DMS79 (cell line): ENCODE measurements at places on chromosomes 5 and 9.

DNA sequence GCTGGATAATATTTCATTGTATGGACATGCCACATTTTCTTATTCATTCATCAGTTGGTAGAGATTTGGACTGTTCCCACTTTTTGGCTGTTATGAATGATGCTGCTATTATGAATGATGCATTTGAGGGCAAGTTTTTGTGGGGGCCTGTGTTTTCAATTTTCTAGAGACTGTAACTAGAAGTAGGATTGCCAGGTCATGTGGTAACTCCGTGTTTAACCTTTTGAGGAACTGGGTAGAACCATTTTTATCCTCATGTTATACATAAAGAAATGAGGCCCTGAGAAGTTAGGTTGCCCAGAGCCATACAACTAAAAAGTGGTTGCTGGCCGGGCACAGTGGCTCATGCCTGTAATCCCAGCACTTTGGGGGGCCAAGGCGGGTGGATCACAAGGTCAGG, 22.4 kb upstream of the STRBP start:
- DNase-seq = no peak

GRCh38 chr9:80501635-80502034, 929.9 kb downstream of the TLE4 start:
- DNase-seq = no peak

DNA sequence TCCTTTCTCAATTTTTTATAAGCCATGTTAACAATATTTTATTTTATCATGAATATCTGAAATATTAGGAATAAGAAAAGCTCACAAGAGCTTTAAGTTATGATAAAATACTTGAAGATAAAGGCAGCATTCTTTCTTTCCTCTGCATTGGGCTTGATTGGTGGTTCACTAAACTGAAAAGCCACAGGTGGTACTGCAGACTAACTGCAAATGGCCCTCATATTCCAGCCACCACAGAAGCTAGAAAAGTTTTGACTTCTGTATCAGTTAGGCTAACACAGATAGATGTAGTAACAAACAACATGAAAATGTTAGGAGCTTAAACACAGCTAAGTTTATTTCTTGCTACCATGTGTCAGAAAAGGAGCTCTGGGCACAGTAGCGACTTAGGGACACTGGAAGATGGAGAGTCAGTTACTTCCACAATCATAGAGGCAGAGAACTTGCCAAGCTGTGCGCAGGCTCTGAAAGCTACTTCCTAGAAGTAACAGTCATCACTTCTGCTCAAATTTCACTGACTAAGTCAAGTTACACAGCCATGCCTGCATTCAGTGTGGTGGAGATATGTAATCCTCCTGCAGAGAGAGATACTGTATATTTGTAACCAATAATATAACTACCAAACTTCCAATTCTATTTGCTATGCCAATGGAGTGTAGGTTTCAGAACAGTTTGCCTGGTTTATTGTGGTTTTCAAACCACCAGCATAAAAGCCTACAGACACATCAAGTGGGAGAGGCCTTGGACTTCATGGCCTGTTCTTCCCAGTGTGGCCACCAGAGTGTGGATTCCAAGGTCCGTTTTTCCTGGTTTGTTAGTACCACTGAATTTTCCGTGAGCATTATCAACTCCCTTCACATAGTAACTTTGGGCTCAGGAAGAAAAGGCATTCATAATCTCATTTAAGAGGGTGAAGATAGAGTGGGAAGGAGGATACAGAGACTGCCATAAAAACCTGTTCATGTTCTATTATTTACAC, 268.3 kb downstream of the PJA2 start:
- DNase-seq = no peak

DNA sequence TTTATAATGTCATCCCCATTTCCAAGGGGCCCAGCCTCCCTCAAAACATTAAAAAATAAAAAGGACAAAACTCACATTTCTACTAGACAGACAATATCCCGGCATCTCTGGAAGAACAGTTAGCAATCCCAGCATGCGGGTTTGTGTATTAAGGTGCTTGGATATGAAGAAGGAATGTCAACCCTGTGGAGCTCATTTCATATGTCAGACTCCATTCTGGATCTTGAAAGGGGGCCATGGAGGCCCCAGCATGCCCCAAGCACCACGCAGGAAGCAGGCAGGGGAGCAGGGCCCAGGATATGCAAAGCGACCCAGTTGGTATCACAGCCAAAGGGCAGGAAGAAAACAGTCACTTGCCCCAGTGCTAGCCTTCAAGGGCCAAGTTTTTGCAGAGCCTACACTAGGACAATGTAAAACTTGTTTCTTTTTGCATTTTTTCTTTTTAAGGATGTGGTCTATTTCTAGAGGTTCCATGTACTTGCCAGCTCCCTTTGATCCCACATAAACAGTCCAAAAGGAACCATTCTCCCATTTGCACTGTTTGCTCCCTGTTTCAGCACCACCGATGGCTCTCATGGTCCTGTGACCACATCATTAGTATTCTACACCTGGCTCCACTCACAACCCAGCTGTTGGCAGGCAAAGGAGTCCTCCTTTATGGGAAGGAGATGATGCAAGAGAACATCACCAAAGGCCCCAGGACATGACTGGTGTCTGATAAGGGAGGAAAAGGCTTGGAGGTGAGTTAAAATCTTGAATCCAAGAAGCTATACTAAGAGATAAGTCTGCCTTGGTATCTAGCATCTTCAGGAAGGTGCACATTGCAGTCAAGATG, 58.3 kb downstream of the FGF1 start:
- no peak for DNase-seq

DNA sequence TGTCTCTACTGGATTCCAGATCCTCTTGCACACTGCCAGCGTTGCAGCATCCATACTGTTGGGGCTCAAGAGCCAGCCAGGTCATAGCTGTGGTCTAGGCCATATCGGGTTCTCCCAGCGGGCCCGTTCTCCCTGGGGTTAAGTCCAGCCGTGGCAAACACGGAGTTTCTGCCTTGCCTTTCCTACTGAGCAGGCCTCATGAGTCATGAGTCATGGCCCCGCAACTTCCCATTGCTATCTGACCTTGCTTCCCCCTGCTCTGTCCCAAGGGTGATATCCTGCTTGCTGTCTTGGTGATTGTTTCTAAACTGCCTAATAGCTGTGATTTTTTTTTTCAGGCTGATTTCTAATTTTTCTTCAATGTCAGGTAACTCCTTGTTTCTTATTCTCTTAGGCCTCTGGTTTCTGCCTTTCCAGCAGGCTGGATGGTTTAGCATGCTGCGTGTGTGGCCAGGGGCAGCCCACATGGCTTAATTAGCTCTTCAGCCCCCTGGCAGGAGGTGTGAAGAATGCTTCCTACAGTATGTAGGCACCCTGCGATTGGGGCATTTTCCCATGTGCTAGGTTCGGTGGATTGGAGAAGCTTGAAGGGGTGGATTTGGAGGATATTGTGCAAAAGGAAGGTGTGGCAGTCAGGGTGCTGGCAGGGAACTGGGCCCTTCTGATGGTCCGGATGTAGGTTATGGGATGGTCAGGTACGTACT, 18.7 kb downstream of the DAPK1 start:
- DNase-seq = no peak

- DNase-seq = no peak
Observed at GRCh38 chr5:104913841-104914281, 1351.3 kb upstream of the NUDT12 start.

DNA sequence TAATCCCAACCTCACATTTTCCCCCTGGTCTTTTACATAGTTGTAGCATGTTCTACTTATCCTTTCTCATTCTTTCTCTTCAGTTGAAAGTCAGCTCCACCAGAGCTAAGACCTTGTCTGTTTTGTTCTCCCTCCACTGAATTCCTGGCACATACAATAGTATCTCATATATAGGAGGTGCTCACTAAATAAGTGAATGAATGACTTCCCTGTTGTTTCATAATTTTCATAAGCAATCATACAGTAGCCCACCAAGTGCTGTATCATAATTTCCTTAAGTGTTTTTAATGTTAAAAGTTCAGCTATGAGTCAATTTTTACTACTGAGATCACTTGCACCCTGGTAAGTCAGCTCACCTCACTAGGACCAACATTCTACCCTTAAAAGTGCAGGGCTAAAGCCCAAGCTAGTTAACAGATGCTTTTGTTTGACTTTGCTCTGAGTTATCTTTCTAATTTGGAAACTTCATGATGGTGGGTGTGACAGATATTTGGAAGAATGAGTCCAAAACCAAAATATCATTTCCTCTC, 27.6 kb downstream of the TMEM245 start:
- no peak for DNase-seq

GRCh38 chr5:143114481-143114880, 289.0 kb downstream of the NR3C1 start:
- no peak for DNase-seq

DNA sequence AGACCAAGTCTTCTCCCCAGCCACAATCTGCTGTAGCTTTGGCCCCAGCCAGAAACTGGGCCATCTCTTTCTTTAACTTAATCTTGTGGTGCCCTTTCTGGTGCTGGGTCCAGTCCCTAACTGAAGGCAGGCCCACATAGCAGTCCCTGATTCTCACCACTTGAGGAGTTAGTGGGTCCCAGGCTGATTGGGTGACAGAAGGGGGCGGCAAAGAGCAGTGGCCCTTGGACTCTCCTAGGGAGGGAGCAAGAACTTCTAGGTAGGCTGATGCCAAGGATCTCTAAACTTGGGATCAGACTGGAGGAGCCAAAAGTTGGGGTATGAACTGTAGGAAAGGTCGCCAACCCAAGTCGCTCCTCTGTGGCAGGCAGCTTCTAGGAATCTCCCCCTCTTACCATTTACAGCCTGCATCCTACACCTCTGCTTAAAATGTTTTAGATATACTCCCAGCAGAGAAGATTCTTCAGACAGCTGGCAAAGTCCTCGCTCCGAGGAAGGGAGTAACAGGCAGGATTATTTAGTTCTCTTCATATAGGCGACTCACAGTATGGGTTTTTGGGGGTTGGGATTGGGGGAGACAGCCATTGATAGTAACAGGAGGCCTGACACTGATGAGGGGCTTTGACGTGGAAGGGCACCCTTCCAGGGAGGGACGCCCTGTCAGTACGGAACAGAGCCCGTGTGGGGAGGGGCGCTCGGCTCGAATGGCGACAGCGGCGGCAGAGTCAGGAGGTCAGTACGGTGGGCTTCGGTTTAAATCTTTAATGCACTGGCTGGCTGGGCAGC, 2.0 kb upstream of the CCL27 start:
- no peak for DNase-seq

- no peak for DNase-seq
Observed at GRCh38 chr9:117739624-117740347, 35.6 kb downstream of the TLR4 start.

GRCh38 chr9:88387552-88388202, 567 bp upstream of the SPIN1 start:
- DNase-seq = peak; percentile 30

DNA sequence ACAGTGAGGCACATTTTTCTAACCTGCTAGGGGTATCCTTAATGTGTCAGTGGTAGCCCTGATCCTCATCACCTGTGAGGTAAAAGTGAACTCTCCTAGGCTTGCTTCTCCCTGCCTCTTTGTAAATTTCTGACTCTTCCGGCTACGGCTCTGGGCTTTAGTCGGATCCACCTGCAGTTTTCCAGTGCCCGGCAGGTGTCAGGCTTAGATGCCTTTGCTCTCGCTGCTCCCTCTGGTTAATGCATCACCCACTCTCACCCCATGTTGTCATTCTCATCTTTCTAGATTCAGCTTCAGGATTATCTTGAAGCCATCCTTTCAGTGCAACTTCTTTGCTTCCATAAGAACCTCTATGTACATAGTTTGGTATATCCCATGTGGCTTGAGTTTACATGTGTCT, 3.6 kb downstream of the CEP78 start:
- DNase-seq = no peak

DNA sequence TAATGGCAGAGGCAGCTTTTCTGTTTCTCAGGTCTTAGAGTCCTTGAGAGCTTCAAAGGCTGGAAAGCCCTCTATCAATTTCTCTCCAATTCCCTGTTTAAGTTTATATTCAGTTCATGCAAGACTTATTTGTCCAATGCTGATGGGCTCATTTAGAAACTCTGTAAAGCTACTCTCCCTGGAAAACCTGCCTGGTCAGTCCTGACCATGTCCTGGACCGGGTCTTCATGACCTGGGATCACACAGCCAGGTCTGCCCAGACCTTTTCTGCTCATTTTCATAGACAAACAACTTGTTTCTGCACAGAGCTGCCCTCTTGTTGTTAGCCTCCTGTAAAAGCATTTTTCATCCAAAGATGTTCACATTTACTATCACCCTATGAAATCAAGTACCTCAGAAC, 85.4 kb upstream of the TBCA start:
- DNase-seq = no peak

GRCh38 chr5:11319836-11320580, 559.0 kb upstream of the DAP start:
- DNase-seq = no peak

DNA sequence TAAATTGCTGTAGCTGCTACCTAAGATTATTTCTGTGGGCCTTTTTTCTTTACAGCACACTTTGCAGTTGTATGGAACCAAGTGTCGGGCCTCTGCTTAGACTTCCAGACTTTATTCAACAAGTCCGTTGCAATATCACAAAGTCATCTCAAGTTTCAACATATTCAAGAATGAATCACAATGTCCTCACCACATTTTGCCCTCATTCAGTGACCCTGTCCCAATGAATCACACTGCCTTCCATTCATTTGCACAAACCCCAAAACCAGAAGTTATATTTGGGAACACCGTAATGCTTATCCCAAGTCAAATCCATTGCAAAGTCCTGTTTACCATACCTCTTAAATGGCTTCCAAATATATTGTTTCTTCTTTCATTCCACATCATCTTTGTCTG, 439.6 kb downstream of the CSNK1G3 start:
- DNase-seq = no peak

GRCh38 chr9:8364026-8364752, 564.6 kb upstream of the DMAC1 start:
- no peak for DNase-seq

- DNase-seq = no peak
Observed at GRCh38 chr9:22117511-22118384, 108.6 kb upstream of the CDKN2B start.

DNA sequence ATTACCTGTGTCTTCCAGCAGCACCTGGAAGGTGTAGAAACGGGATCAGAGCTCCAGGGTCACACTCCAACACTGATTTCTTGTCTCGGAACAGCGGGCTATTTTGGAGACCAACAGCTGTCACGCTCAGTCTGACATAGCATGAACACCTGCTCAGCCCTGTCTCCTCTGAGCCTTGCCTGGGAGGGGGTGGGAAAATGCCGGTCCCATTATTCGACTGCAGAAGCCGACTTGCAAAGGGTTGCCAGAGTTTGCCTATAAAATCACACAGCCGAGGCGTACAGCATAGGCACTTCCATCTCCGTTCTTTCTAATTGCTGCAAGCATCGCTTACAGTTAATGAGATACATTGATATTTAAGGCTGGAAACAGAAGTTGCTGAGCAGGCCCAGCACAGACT, 300.8 kb upstream of the MSX2 start:
- DNase-seq = no peak
